Activated CD4-positive, alpha-beta T cell treated with anti-CD3 and anti-CD28 coated beads for 36 hours (primary cell): ENCODE measurements at places on chromosomes 3 and 15.

DNA sequence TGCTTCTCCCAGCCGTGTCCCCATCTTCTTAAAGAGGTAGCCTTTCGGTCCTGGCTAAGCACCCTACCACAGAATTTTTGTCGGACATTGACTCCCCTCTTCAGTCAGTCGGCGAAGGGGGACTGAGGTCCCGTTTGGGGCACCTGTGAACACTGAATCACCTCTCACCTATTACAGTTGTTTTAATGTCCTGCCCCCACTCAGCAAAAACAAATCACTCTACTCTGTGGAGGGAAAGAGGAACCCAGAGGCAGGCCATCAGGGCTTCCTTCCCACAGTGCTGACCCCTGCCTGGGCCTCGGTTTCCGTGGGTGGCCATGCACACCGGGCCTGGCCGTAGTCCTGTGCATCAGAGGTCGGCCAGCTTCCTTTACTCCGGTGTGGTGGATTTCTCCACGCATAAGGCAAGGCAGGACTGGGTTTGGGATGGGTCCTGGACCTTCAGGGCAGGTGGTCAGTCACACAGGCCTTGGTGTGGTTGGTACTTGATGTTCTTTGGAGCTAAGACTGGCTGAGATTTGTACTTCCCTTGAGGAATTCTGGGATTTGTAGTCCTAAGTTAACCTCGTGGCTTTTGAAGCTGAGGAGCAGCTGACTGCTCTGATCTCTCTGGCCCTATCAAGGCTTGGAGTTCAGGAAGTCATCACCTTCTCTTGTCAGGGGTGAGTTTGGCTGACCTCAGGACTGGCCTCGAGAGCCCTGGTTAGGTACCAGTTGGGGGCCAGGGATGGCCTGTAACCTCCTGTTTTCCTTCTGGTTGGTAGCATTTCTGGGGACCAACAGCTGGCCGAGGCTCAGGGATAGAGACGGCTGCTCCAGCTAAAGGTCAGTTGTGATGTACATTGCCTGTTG lies 627 bp upstream of the FAM131A start:
- DNase-seq: no peak

GRCh38 chr3:21435871-21436270 lies 315.1 kb downstream of the ZNF385D start:
- DNase-seq: no peak

GRCh38 chr15:59420986-59421618 lies 16.9 kb upstream of the FAM81A start:
- DNase-seq: no peak

DNA sequence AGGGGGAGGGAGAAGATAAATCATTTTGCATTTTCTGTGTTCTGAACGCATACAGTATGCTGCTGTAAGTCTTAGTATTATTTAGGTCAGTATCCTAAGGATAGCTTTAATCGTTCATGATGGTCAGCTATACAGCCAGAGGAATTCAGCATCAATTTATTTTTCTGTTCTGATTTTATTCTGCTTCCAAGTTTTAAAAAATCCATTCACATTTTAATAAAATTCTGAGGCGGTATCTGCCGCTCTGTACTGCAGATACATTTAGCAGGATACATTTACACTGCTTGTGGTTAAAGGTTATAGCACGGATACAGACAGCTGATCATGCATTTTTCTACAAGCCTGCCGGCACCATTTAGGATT lies 17.8 kb downstream of the ZBTB38 start:
- DNase-seq: no peak

GRCh38 chr3:64490180-64490724 lies 197.5 kb downstream of the ADAMTS9 start:
- no peak for DNase-seq

GRCh38 chr3:110932567-110932966 lies 139.0 kb upstream of the NECTIN3 start:
- no peak for DNase-seq

DNA sequence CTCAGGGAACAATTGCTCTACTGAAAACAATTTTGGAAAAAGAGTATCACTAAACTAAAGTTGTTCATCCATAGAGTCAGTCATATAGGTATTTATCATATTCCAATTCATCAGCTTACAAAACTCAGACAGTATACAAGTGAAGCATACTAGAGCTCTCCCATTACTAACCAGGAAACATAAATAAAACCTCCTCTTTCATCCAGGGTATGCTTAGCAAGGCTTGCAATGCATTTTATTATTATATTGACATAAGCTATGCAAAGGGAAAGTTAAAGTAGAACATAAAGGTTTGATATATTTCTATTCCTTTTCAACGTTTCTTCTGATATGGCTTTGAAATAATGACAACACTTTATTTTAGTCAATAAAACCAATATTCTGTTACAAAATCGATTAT lies 106.7 kb downstream of the GOLIM4 start:
- DNase-seq: no peak

DNA sequence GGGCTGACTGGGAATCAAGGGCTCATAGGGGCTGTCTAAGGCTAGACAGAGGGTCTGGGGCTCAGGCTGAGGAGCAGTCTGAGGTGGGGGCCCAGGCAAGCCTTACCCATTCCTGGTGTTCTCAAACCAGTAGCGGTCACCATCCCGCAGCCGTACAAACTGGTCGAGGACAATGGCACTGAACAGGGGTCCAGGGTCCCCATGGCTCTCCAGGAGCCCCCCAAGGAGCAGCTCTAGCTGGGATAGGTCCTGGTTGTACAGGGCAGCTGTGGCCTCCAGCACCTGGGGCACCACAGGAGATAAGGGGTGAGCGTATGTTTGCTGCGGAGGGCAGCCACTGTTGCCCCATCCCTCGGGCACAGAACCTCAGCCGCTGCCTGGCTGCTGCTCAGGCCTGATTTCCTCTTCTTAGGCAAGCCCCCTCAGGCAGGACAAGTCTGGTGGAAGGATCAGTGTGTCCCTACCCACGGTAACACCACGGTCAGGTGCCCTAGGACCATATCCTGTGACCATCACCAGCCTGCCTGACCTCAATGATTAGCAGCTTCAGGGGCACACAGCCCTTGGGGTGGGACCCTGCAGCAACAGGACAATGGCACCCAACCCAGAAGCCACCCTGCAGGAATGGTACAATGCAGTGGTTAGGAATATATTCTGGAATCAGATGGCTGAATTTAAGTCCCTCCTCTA lies 5.9 kb downstream of the DUOX2 start:
- DNase-seq: no peak

- DNase-seq: no peak
Measured at GRCh38 chr3:66200786-66201185, 20.0 kb upstream of the SLC25A26 start.

- peak; percentile 30 for DNase-seq
Measured at GRCh38 chr15:38559636-38560307, 4.8 kb downstream of the RASGRP1 start.

DNA sequence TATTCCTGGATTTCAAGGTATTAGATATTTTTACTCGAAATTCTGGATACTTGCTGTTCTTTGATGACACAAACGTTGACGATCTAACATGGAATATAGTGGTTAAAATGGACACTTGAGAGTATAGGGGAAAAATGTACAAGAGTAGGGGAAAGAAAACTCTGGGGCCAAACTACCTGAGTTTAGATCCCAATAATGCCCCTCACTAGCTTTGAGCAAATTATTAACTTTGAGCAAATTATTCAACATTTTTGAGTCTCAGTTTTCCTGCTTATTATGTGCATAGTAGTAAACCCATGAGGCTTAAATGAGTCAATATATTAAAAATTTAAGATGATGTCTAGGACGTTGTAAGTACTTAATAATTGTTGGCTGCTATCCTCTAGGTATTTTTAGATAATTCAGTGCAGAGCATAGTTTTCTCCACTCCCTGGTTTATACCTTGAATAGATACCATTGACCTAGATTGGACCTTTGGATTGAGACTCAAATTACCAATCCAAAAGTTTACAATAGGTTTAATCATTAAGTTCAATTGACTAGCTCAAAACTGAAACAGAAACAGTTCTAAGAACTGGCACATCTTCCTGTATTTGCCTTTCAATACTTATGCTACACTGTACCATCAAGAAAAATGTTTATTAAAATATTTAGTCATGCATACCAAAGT lies 4.5 kb downstream of the ADGRG7 start:
- no peak for DNase-seq

- peak; percentile 7 for DNase-seq
Measured at GRCh38 chr15:69107025-69107620, 53.3 kb upstream of the GLCE start.

- peak; percentile 54 for DNase-seq
Measured at GRCh38 chr3:195774917-195775316, 36.8 kb downstream of the MUC4 start.

DNA sequence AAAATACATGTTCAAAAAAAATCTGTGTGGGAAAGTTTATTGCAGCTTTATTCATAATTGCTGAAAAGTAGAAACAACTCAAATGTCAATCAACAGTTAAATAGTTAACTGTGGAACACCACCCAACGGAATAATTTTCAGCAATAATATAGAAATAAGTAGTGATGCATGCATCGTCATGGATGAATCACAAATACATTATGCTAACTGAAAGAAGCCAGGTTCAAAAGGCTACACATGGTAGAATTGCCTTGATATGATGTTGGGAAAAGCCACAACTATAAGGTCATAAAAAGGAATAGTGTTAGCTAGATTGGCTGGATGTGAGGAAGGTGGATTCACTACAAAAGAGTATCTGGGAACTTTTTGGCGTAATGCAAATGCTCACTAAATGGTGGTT lies 82.0 kb downstream of the GMNC start:
- no peak for DNase-seq

DNA sequence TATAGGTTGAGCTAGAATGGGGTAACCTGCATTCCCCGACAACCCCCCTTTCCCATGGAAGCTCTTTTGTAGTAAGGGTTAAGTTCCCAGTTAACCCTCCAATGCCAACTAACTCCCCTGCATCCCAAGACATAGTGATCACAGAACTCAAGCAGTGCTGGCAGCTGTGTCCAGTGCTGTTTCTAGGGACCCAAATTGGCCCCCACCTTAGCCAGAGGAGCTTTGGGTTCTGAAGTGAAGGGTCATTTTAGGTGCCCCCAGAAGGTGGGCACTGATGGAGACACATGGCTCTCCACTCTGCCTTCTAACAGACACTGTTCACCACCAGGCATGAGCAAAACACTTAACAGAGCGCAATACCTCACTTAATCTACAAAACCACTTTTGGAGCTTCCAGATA lies 7.1 kb downstream of the FBXL22 start:
- DNase-seq: no peak

- DNase-seq: no peak
Measured at GRCh38 chr3:31839144-31839917, 141.7 kb downstream of the OSBPL10 start.

DNA sequence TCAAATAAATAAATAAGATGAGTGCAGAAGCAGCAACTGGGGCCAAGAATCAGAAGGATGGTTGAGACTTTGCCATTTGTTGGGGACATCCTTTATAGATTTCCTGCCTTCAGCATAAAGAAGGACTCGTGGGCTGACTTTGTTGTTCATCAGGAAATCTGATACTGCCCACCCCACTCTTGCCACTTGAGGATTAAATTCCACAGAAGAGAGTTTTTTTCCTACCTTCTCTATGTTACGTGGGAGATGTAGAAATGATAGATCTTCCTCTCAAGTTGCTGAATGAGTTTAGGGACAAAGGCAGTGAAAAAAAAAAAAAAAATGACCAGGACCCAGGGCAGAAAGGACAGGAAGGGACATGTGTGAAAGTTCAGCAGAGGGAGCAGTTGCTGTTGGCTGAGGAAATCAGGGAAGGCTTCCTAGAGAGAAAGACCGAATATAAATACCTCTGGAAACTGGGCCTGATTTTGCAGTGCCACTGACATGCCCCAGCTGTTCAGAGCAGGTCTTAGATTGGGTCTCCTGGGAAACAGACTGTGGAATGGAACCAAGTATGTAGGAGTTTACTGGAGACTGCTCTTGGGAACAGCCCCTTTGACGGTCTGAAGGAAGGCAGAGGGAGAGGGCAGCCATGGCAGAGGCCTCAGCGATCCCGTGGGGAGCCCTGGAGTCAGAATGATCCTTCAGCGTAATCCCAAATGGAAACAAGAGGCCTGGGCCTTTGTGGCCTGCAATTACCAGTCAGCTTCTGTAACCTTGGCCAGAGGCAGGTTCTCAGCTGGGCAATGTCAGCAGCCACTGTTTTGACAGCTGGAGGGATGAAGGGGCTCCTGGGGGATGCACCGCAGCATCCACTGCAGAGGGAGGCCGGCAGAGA lies 50.9 kb downstream of the C3orf20 start:
- DNase-seq: no peak

DNA sequence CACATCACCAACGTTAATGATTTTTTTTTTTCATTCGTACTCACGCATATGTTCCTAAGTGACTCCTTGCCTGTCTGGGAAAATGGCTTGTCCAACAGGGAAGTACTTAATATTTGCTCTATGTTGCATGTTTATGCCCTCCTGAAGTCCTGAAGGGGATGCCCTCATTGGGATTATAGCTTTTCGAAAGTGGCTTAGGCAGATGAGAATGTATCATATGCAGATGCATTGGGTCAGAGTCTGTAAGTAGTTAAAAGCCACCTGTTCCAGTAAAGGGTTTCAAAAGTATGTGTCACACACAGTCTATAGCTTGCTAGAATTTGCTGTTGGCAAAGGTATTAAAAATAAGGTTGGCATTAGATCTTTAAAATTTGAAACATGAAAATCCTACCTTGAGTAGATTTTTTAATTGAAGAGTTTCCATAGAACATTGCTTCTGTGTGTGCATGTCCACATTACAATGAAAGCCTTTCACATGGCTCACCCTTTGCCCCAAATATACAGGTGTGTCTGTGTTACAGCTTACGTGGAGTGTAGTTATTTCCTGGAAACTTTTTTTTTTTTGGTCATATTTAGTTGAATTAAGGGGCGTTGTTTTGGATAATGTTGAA lies 2.1 kb downstream of the ABHD17C start:
- no peak for DNase-seq

GRCh38 chr3:72756900-72757299 lies 91.3 kb downstream of the SHQ1 start:
- DNase-seq: peak; percentile 63

- DNase-seq: no peak
Measured at GRCh38 chr15:81334768-81335435, 11.0 kb upstream of the STARD5 start.

DNA sequence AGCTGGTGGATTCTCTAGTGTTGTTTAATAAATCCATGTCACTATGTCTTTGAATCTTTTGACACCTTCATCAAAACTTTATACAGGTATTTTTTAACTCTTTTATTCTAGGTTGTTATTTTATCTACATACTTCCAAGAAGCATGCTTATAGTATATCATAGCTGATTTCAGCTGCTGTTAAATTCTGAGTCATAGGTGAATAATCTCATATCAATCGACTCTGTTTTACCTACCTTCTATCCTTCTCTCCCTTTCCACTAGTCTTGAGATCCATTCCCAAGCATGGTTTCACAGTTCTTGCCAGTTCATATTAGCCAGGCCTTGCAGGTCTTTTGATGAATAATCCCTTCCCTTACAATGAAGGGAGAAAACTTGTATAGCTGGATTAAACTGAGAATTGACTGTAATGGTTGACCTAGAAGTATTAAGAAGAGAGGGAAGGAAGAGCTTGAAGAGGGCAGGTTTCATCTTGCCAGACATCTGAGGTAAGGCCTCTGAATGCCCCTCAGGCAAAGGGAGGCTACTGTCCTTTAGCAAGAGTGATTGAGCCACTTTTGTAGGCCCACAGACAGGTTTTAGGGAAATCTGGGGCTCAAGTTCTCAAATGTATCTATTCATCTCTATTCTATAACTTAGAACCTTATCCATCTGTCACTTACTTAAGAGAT lies 146.4 kb downstream of the EPHA6 start:
- no peak for DNase-seq

- DNase-seq: peak; percentile 64
Measured at GRCh38 chr3:127226946-127227842, 34.3 kb downstream of the PRR23E start.

GRCh38 chr3:150623945-150624344 lies 20.8 kb downstream of the SELENOT start:
- no peak for DNase-seq
